ENCODE measurements at places on chromosomes 6 and 20. TPM values are rescaled to one million over a fixed set of nuclear protein-coding genes. Genes with fewer than 3 reads are reported as not detected.

The PET117 gene
- total RNA-seq = 10.7 TPM

The PHACTR3 gene
- total RNA-seq = 41.8 TPM

The MRAP2 gene
- total RNA-seq = 9.4 TPM

The TP53TG5 gene
- total RNA-seq = 1.4 TPM

The SAMD3 gene
- total RNA-seq = not detected

The DDX43 gene
- not detected for total RNA-seq

The SYNGAP1 gene
- 10.0 TPM for total RNA-seq

The DCDC2 gene
- 3.6 TPM for total RNA-seq

The APCDD1L gene
- 0.23 TPM for total RNA-seq

The SERINC1 gene
- 118 TPM for total RNA-seq

The PI16 gene
- total RNA-seq = not detected

The MAD2L1BP gene
- total RNA-seq = 30.5 TPM

The C6orf141 gene
- 0.23 TPM for total RNA-seq

The ANKRD66 gene
- not detected for total RNA-seq

The MAP3K5 gene
- total RNA-seq = 1.2 TPM

The SLC29A1 gene
- total RNA-seq = 18.2 TPM

The PLCG1 gene
- 109 TPM for total RNA-seq

The RAB23 gene
- 11.3 TPM for total RNA-seq

The GATA5 gene
- total RNA-seq = 0.24 TPM

The CDH22 gene
- 0.76 TPM for total RNA-seq

The LCA5 gene
- total RNA-seq = 7.7 TPM

The EYA2 gene
- total RNA-seq = 0.54 TPM
